ENCODE measurements at places on chromosomes 13 and 19.

- DNase-seq, result no peak
Measured at GRCh38 chr19:900302-901111, 7.2 kb downstream of the RNU6-9 start.

DNA sequence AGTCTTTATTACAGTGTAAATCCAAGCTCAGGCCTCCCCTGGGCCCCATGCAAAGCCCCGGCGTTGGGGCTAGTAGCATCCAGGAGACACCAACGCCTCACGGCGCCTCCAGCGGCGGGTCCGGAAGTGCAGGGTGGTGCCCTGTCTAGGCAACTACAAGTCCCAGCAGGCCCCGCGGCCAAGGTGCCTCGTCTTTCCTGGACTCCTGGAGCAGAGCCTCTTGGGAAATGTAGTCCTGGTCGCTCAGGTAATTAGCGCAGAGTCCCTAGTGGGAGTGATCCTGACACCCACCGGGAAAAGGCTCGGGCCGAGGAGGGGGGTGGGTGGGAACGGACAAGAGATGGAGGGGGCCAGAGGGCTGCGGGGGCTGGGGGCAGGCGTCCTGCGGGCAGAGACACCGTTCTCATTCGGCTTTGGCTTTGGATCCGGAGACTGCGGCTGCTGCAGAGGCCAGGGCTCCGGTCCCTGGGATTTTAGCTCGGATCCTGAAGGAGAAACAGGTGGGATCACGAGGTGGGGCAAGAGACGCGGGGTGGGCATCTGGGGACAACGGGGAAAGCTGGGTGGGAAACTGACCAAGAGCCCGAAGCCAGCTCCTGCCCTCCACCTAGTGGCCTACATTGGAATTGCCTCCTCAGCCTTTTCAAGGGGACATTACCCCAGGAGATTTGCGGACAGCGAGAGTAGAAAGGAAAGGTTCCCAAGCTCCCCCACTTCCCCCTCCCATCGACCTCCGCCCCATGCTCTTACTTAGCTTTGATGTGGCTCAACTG lies 11.4 kb downstream of the RTN2 start:
- DNase-seq, result peak; percentile 95

DNA sequence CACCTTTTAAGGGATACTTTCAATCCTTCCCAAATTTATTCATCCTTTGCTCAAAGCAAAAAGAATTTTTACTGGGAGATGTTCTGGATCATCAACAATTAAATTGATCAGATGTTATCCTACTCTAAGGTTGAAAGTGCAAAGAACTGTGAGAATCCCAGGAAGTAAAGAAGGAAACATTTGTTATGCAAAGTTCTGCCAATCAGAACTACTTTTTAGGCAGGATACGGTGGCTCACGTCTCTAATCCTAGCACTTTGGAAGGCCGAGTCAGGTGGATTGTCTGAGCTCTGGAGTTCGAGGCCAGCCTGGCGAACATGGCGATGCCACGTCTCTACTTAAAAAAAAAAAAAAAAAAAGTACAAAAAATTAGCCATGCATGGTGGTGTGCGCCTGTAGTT lies 882.3 kb downstream of the DIAPH3 start:
- no peak for DNase-seq

- no peak for DNase-seq
Measured at GRCh38 chr13:20099319-20099718, 61.5 kb downstream of the GJA3 start.

DNA sequence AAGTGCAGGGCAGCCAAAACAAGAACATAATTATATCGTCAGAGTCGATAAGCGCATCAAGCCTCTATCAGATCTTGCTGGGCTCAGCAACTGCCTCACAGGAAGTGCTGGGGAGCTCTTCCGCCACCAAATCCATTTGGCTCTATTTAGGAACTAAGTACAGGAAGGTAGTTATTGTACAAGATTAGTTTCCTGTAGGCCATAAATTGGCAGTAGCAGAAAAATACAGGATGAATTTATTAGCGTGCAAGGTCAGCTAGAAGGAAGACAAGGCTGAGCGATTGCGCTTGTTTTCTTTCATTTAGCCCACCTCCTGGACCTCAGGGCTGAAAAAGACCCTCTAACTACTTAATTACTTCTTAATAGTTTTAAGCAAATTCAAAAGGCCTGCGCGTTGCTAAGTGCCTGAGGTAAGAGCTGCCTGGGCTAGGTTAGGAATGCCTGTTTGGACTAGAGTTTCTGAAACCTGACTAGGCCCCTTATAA lies 118.5 kb downstream of the IRS2 start:
- no peak for DNase-seq

- no peak for DNase-seq
Measured at GRCh38 chr19:15014579-15014978, 34.7 kb upstream of the CASP14 start.

DNA sequence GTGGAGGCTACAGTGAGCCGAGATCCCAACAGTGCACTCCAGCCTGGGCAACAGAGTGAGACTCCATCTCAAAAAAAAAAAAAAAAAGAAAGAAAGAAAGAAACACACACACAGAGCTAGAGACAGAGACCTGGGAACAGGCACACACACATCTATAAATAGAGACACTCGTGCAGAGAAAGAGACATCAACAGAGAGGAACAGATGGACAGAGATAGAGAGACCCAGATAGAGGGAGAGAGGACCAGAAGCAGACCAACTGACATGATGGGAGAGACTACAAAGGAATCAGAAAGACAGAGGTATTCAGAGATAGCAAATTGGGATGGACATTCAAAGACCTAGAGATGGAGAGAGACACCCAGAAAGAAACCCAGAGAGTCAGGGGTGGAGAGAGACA lies 2.1 kb upstream of the CA11 start:
- no peak for DNase-seq

- DNase-seq, result no peak
Measured at GRCh38 chr13:19153782-19154450, 27.7 kb downstream of the TUBA3C start.

DNA sequence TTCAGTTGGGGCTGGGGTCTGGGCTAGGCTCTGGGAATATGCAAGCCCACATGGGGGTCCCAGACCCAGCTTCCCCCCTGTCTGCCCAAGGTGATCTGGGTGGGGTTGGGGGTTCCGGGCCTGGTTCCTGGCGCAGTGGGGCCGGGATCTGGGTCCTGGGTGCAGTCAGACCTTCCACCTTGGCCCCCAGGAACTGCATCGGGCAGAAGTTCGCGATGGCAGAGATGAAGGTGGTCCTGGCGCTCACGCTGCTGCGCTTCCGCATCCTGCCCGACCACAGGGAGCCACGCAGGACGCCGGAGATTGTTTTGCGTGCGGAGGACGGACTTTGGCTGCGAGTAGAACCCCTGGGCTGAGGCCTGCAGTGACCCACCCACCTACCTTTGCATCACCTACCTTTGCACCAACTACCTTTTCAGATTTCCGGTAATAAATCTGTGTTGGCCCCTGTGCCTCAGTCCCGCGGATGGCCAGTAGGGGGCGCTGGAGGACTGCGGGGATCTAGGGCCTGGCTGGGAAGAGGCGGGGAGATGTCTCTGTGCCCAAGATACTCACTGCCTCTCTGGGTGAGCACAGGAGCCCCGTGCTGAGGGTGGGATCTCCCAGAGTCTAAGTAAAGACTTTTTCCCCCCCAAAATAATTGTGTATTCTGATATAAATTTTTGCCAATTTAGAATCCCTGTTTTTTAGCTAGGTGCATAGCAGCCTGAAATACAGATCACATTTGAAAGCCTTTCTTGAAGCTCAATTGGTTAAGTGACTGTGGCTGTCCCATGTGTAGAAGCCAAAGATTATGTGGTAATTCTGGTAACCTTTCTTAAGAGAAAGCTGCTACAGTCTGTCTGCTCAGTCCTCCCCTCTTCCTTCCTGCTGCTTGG lies 11.5 kb upstream of the CYP4F3 start:
- peak; percentile 83 for DNase-seq

DNA sequence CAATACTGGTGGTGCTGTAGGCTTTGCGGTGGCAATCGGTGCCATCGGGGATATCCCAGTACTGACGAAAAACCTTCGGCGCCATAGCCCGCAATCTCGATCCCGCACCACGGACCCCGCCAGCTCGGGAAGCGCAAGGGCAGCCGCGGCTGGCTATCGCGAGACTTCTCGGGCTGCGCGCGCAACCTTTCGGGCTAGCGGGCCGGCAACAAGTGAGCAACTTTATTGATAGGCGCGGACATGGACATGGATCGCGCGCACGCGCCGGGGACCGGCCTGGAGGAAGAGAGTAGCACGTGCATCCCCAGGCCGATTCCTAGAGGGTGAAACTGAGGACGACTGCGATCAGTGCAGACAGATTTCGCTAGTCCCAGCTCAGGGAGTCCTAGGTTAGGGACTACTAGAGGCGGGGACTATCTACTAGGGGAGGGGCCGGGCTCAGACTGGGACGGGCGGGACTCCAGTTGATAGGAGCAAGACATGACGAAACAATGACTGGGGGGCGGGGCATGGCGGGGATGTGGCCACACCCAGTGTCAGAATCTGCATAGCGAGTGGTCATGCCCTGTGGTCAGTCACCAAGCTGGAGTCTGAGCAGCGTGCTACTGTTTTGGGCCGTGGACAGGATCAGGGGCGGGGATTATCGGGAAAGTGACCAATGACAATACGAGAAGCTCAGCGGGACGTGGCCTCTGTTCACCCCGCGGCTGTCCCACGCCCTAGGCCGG lies at the start of gene NDUFA11:
TSS of gene NDUFA11 (minus strand) at position 167 of the 728 bp plus-strand sequence. CDS start at position 85, 82 bp downstream.
- DNase-seq, result peak; percentile 94

DNA sequence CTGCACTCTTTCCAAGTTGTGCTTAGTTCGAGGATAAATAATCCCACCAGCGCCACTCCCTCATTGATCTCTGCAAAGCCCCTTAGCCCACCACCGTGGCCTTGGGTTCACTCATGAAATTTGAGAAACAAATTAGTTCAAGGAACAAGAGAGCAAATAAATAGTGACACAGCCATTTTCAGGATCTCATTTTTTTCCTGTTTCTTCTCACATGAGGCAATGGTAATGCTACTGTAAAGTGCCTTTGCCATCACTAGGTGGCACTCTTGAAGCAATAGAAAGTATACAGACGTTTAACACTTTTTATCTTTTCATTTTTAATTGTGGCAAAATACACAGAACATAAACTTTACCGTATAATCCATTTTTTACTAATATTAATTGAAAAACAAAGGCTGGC lies 76.8 kb upstream of the ZNF835 start:
- DNase-seq, result no peak

GRCh38 chr19:46495786-46496099 lies at the start of gene PNMA8B:
Gene PNMA8B (minus strand): TSS chr19:46495867. CDS start chr19:46495465, 402 bp downstream.
- DNase-seq, result peak; percentile 37

DNA sequence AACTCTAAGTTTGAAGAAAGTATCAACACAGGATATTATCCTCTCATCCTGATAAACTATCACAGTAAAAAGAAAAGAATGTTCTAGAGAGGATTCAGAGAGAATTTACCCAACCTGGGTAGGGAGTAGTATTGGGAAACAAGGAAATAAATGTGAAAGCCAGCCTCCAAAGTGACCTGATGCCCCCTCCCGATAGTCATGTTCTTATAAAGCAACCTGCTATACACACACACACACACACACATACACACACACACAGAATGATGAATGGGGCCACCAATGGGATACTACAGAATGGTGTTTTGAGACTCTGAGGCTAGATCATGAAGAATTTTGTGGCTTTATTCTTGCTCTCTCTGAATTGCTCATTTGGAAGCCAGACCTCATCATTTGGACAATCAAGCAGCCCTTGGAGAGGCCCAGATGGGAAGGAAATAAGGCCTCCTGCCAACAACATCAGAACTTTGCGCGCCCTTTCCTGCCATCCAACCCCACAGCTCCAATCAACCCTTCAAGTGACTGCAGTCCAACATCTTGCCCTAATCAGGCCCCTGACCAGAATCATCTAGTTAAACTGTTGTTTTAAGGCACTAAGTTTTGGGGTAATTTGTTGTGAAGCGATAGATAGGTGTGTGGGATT lies 807.9 kb upstream of the ARGLU1 start:
- DNase-seq, result no peak

- no peak for DNase-seq
Measured at GRCh38 chr19:45578861-45579260, 5.7 kb downstream of the OPA3 start.

DNA sequence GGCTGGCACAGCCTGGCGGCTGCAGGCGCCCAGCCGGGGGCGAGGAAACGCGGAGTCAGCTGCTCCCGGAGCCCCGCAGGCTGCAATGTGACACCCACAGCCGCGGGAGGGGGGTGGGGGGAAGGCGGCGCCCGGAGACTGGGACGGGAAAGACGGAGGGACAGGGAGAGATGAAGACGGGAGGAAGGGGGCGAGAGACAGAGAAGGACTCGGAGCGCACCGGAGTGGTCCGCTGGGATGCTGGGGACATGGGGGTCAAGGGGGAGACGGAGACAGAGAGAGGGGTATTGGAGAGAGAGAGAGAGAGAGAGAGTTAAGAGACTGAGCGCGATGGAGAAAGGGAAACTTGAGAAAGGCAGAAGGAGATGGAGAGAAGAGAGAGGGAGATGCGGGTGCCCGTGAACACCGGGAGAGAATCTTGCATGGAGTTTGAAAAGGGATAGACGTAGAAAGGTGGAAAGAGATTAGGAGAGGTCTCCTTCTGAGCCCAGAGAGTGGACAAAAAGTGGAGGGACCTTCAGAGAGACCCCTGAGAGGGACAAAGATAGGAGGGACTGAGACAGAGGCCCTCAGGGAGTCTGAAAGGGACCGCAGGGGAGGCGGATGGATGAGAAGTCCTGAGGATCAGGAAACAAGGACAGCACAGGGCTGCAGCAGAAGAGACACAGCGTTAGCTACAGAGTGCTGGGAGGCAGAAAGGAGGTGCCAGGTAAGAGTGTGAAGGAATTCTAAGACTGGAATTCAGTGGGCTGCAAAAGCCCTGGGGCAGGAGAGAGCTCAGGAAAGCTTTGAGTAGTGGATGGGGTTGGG lies 1.0 kb downstream of the SCN1B start:
- no peak for DNase-seq

DNA sequence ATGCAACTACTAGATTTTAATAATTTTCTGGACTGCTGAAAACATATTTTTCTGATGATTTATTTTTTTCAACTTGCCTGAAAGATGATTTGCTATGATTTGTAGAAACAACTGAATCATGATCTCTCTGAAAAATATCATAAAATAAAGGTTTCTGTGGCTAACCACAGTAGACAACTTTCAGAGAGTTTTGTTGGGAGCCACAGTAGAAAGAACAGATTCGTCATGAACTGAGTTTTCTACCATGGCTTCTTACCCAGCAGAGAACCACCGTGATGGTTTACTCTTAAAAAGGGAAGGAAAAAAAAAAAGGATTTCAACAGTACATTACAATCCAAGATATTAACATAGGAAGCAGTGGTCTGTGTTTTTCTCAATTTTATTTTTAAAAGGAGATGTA lies 18.0 kb downstream of the ZAR1L start:
- no peak for DNase-seq

Measured in activated CD4-positive, alpha-beta T cell treated with anti-CD3 and anti-CD28 coated beads for 1 hour (primary cell).